ENCODE measurements at places on chromosomes 2 and 18.

DNA sequence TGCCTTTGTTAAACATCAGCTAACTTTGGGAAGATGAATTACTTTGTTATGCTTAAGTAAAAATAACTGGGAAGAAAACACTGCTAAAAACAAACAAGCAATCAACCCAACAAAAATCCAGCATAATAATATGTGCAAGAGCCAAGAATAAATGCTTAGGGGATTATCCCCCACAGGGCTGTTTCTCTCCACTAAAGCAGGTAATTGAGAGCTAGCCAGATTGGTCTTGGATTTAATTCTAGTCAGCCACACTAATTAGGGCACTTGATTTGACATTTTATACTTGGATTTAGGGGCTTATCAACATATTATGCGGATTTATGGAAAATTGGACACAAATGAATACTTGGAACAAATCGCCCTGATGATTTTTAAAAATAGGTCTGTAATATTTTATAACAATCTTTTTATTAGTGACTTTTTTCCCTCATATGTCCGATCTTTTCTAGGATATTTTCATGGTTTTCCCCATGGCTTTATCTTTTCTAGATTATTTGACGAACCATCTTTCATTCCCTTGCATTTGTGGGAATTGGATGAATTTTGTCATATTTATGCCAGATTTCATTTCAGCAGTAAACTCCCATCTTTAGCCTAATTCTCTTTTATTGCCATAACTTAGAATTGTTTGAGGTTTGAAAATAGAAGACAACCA, 199.1 kb upstream of the NXPH2 start:
- DNase-seq: no peak
- H3K4me3 ChIP-seq: no peak overlapping the region
- H3K4me1 ChIP-seq: no peaks in the 10 kb centered on the region
- no peaks in the 10 kb centered on the region for H3K36me3 ChIP-seq

DNA sequence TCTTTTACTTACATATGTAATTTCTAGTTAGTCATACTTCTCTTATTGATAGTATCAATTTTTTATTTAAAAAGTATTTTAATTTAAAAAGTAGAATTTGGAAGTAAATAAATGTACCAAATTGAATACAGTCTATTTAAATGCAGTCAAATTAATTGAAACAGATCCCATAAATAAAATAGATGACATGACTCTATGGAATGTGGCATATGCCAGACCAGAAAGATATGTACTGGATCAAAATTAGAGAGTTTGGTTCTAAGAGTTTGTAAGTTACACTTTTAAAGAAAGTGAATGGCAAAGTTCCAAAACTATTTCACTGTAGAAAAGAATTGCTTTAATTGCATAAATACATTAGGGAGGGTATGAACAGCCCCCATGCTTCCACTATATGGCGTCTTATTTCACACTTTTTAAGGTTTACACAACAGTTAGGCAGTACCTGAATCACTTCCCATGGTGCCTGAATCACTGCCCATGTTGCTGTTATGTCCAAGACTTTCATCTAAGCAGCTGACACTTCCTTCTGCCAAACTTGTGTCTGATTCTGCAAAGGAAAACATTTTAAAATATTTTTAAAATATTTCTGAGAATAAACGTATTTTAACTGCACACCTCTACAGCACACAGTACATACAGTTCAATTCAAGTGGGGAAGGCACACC, 25.2 kb downstream of the IFIH1 start:
- no peak for DNase-seq
- no peaks in the 10 kb centered on the region for H3K27me3 ChIP-seq
- peaks cover 22% of the 10 kb centered on the region for H3K36me3 ChIP-seq
- H3K4me1 ChIP-seq: peaks cover 5% of the 10 kb centered on the region

GRCh38 chr2:23620841-23621341, 235.9 kb downstream of the KLHL29 start:
- no peak overlapping the region for H3K4me3 ChIP-seq
- no peak for DNase-seq
- no peaks in the 10 kb centered on the region for H3K36me3 ChIP-seq
- H3K27ac ChIP-seq: no peak overlapping the region
- no peaks in the 10 kb centered on the region for H3K27me3 ChIP-seq
- no peaks in the 10 kb centered on the region for H3K4me1 ChIP-seq

DNA sequence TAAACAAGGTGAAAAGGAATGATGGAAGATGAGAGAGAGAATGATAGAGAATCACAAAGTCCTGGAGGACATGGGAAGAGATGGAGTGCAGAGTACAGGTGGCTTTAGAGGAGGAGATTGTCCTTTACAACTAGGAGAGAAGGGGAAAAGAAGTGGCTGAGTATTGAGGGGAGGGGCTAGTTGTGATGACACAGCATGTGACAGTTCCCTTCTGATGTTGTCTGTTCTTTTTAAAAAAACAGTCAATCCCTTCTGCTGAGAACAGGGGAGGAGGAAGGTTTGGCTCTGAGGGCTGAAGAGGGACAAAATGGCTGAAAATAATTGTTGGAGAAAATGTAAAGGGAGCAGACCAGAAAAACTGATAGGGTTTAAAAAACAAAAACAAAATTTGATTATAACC, 44.0 kb downstream of the STEAP3 start:
- no peak for DNase-seq
- H3K27me3 ChIP-seq: peaks cover 14% of the 10 kb centered on the region
- H3K27ac ChIP-seq: no peak overlapping the region

DNA sequence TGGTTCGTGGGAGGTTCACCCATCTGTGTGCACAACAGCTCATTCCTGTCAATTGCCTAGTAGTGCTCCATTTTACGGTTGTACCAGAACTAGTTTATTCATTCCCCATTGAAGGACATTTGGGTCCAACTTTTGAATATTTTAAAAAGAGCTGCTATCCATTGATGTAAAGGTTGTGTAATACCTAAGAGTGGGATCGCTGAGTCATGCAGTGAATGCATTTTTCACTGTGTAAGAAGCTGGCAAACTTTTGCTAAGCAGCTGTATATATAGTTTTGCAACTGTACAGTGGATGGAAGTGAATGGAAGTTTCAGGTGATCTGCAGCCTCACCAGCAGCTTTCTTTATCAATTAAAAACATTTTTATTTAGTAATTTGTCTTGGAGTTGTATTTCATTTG, 104.5 kb downstream of the DCDC2C start:
- no peaks in the 10 kb centered on the region for H3K4me1 ChIP-seq
- no peak overlapping the region for H3K27ac ChIP-seq
- peaks cover 2% of the 10 kb centered on the region for H3K27me3 ChIP-seq
- no peak for DNase-seq
- no peaks in the 10 kb centered on the region for H3K36me3 ChIP-seq
